ENCODE measurements at places on chromosomes 11 and 22.

DNA sequence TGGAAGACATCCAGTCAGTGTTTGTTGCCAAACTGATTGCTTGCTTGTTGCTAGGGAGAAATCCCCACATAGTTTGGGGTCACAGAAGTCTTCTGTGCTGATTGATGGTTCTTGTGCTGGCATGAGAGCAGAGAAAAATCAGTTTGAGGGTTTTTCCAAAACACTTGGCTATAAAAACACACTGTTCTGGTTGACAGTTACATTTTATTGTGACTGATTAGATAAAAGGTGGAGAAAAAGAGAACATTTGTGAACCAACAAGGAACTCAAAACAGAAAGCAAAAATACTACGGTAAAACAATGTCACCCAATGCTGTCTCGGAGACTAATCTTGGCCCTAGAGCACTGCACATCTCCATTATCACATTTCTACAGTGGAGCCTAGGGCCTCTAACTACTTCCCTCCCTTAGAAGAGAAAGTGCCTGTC lies 14.4 kb upstream of the EIF4G2 start:
- H3K36me3 ChIP-seq: no peaks in the 10 kb centered on the region
- H3K27me3 ChIP-seq: no peaks in the 10 kb centered on the region
- H3K27ac ChIP-seq: peak overlapping the region; percentile 53
- no peak for DNase-seq

DNA sequence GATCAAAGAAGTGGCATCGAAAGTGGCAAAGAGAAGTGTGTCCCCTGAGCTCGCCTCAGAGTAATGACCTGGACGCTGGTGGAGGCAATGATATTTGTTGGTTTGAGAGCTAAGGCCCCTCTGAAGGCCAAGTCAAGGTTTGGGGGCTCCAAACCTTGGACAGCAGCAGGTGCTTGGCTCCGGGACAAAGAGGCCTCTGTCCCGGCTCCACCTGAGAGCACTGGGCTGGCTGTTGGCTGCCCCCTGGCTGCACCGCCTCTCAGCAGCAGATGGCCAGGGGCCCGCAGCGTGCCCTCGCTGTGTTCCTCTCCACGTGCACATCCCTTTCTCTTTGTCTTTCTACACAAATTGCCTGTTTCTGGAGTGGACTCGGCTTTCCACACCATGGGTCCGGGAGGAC lies 301.3 kb downstream of the NTM start:
- peaks cover 4% of the 10 kb centered on the region for H3K27me3 ChIP-seq
- no peak overlapping the region for H3K27ac ChIP-seq
- H3K4me1 ChIP-seq: no peaks in the 10 kb centered on the region
- no peak for DNase-seq
- H3K4me3 ChIP-seq: no peak overlapping the region

GRCh38 chr22:43014316-43014868 lies 557 bp downstream of the PACSIN2 start:
- peak overlapping the region; percentile 96 for H3K4me3 ChIP-seq
- H3K27me3 ChIP-seq: peaks cover 15% of the 10 kb centered on the region
- peak overlapping the region; percentile 56 for H3K27ac ChIP-seq
- peaks cover 27% of the 10 kb centered on the region for H3K4me1 ChIP-seq
- DNase-seq: peak; percentile 33
- no peaks in the 10 kb centered on the region for H3K36me3 ChIP-seq

- DNase-seq: no peak
- H3K36me3 ChIP-seq: no peaks in the 10 kb centered on the region
- no peak overlapping the region for H3K4me3 ChIP-seq
- no peaks in the 10 kb centered on the region for H3K4me1 ChIP-seq
- no peaks in the 10 kb centered on the region for H3K27me3 ChIP-seq
Observed at GRCh38 chr22:30557243-30557642, 10.7 kb upstream of the SEC14L6 start.

- no peak overlapping the region for H3K4me3 ChIP-seq
- peaks cover 46% of the 10 kb centered on the region for H3K36me3 ChIP-seq
- H3K27ac ChIP-seq: no peak overlapping the region
- H3K27me3 ChIP-seq: peaks cover 2% of the 10 kb centered on the region
- DNase-seq: peak; percentile 12
Observed at GRCh38 chr22:20741634-20742581, 32.0 kb upstream of the SERPIND1 start.

DNA sequence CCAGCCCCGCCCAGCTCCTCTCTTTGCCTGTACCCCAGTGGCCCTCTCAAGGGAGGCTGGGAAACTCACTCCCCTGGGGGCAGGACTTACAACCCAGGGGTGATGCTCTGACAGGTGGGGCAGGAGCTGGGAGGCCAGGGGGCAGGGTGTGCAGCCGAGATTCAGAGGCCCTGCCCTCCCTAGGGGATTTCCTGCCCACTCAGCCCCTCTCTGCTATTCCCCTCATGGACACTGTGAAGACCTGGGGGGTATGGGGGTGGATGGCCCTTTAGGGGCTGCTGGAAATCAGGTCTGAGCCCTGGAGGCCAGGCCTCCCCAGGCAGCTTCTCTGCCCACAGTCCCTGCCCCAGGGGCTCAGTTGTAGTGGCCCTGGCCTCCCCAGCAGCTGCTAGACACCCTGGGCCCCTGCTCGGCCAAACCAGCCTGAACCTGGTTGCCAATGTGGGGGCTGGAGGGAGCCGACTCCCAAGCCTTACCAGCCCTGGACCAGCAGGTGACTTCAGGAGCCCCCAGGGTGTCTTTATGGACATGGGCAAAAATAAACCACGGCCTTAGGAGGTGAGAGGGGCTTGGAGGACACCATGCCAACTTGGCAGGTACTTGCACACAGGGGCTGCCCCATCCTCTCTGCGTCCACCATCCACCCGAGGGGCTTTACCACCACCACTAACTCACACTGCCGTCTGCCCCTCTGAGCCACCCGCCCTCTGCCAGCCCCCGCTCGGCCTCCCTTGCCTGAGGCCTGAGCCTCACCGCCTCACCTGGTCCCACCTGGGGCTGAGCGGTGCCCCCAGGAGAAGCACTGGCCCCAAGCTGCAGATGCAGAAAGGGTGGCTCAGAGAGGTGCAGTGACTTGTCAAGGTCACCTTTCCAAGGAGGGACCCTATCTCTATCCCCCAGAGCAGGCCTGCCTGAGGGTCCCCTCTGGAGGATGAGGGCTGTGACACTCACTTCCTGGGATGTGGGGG lies 2.8 kb upstream of the PHLDA2 start:
- peaks cover 15% of the 10 kb centered on the region for H3K27me3 ChIP-seq
- peaks cover 24% of the 10 kb centered on the region for H3K4me1 ChIP-seq
- H3K36me3 ChIP-seq: no peaks in the 10 kb centered on the region
- no peak overlapping the region for H3K4me3 ChIP-seq
- no peak overlapping the region for H3K27ac ChIP-seq

DNA sequence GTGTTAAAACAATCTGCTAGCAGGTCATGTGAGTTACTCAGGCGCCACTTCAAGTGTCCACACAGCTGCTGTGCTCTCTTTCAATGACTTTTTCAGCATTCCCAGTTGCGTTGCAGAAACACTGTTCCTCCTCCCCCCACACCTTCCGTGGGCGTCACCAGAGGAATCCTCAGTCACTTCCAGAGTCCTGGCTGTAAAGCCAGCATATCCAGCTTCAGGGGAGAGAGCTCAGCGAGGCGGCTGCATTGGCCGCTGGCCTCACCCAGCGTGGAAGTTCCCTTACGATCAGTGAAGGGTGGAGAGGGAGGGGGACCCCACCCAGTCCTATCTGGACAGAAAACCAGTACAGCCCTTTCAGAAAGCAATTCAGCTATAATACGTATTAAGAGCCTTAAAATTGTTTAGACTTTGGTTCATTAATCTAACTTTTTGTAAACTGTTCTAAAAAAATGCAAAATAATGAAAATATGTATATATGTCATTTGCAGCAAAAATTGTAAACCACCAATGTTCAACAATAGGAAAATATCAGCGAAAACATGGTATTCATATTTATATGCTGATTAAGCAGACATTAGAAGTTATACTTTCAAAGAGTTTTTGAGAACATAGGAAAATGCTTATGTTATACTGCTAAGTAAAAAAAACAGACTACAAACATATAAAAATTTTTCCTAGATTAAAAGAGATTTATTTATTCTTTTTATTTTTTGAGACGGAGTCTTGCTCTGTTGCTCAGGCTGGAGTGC lies 2.8 kb upstream of the ANO9 start:
- no peak overlapping the region for H3K27ac ChIP-seq
- DNase-seq: no peak
- H3K4me1 ChIP-seq: peaks cover 11% of the 10 kb centered on the region
- no peaks in the 10 kb centered on the region for H3K36me3 ChIP-seq
- H3K4me3 ChIP-seq: no peak overlapping the region

- H3K27ac ChIP-seq: no peak overlapping the region
- no peak overlapping the region for H3K4me3 ChIP-seq
- H3K4me1 ChIP-seq: no peaks in the 10 kb centered on the region
- H3K27me3 ChIP-seq: peaks cover 2% of the 10 kb centered on the region
- no peak for DNase-seq
Observed at GRCh38 chr11:122023614-122024250, 92.3 kb downstream of the BLID start.

GRCh38 chr11:85316967-85317366 lies 310.2 kb downstream of the DLG2 start:
- H3K27me3 ChIP-seq: no peaks in the 10 kb centered on the region
- DNase-seq: no peak
- no peaks in the 10 kb centered on the region for H3K4me1 ChIP-seq
- H3K4me3 ChIP-seq: no peak overlapping the region

GRCh38 chr22:38699143-38699542 lies 1.6 kb downstream of the JOSD1 start:
- peaks cover 34% of the 10 kb centered on the region for H3K27me3 ChIP-seq
- no peaks in the 10 kb centered on the region for H3K36me3 ChIP-seq
- H3K4me3 ChIP-seq: peak overlapping the region; percentile 93
- DNase-seq: no peak
- H3K27ac ChIP-seq: peak overlapping the region; percentile 99

DNA sequence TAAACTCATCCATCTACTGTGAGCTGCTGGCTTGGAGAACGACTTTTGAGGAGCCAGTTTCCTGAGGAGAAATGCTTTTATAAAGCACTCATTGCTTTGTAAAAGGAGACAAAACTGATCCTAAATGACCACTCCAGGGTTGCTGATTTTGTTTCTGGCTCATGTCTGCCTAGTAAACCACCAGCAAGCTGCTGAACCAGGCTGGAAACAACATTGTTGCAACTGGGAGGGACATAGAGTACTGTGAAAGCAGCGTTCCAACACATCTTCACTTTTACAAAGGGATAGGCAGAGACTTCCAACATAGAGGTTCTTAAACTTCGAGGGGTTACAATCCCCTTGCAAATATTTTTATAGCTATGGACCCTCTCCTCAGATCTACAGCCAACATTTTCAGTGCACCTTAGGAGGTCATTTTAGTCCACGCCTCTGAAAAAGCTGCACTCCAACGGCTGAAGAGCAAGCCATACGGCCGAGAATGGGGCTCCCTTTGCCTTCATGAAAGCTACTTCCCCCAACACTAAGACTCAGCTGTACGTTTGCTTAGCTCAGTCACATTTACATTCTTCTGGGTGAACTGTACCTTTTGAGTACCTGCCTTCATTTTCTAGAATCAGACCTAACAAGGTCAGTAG lies 54.7 kb downstream of the PANX1 start:
- H3K4me3 ChIP-seq: no peak overlapping the region
- H3K27ac ChIP-seq: no peak overlapping the region
- H3K4me1 ChIP-seq: no peaks in the 10 kb centered on the region
- DNase-seq: no peak
- H3K27me3 ChIP-seq: no peaks in the 10 kb centered on the region

DNA sequence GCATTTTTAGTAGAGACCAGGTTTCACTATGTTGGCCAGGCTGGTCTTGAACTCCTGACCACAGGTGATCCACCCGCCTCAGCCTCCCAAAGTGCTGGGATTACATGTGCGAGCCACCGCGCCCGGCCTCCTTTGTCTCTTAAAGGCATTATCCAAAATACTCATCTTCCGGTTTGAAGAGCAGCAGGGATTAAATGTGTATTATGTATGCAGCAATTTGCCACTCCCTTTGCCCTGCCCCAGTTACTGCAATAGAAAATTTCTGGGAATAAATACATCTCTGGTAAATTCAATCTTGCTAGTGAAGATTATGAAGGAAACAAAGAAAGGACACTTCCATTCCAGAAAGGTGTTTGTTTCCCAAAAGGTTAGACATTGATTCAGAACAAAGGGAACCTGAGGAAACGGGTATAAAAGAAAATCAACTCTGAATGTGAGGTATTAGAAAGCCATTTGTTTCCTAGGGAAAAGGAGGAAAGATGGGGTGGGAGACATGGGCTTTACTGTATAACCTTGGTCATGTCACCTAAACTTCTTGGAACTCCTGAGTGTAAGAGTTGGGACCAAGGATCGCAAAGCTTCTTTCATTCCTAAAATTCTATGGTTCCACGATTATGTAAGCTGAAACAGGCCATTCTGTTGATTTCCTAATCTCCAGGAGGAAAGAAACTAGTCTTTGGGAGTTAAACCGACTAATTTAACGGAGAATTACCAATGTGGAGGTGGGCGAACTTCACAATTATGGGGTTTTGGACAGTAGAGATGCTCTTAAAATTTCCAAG lies 959 bp upstream of the HIPK3 start:
- H3K27me3 ChIP-seq: peaks cover 15% of the 10 kb centered on the region
- H3K36me3 ChIP-seq: no peaks in the 10 kb centered on the region
- no peak for DNase-seq
- H3K27ac ChIP-seq: peak overlapping the region; percentile 98
- peak overlapping the region; percentile 90 for H3K4me3 ChIP-seq
- peaks cover 28% of the 10 kb centered on the region for H3K4me1 ChIP-seq

GRCh38 chr11:2701230-2701629 lies 1.4 kb upstream of the KCNQ1OT1 start:
- peak overlapping the region; percentile 28 for H3K27ac ChIP-seq
- H3K4me1 ChIP-seq: peaks cover 11% of the 10 kb centered on the region
- H3K4me3 ChIP-seq: peak overlapping the region; percentile 60
- H3K36me3 ChIP-seq: no peaks in the 10 kb centered on the region
- no peak for DNase-seq

DNA sequence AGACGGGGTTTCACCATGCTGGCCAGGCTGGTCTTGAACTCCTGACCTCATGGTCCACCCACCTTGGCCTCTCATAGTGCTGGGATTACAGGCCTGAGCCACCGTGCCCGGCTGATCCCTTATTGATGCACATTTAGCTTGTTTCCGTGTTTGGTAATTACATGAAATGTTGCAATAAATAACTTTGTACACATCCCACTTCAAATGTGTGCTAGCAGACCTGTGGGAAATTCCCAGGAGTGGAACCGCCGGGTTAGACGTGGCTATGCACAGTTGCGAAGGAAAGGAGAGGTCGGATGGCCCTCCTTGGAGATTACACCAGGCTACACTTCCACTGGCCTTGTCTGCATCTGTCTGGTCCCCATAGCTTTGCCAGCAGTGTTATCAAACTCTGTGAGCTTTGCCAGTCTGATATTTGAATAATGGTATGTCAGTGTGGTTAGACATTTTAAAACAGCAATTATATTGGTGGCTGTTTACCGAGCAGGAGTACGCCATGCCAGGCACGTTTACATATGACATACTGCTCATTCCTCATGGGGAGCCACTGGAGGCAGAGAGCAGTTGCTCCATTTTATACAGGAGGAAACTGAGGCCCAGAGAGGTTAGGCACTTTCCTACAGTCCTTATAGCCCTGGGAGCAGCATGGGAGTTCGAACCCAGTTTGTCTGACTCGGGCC lies 27.2 kb upstream of the SYT7 start:
- H3K27ac ChIP-seq: no peak overlapping the region
- H3K27me3 ChIP-seq: peaks cover 2% of the 10 kb centered on the region
- DNase-seq: no peak
- no peak overlapping the region for H3K4me3 ChIP-seq
- H3K4me1 ChIP-seq: no peaks in the 10 kb centered on the region
- no peaks in the 10 kb centered on the region for H3K36me3 ChIP-seq

- no peaks in the 10 kb centered on the region for H3K4me1 ChIP-seq
- H3K36me3 ChIP-seq: peaks cover 12% of the 10 kb centered on the region
- H3K27me3 ChIP-seq: no peaks in the 10 kb centered on the region
Observed at GRCh38 chr11:6557063-6557462, 46.4 kb downstream of the RRP8 start.

All from immature natural killer cell (primary cell).